ENCODE measurements at places on chromosomes 6 and 20.
A peak's percentile ranks its signal among the peaks of the same experiment; 100 is the strongest.

DNA sequence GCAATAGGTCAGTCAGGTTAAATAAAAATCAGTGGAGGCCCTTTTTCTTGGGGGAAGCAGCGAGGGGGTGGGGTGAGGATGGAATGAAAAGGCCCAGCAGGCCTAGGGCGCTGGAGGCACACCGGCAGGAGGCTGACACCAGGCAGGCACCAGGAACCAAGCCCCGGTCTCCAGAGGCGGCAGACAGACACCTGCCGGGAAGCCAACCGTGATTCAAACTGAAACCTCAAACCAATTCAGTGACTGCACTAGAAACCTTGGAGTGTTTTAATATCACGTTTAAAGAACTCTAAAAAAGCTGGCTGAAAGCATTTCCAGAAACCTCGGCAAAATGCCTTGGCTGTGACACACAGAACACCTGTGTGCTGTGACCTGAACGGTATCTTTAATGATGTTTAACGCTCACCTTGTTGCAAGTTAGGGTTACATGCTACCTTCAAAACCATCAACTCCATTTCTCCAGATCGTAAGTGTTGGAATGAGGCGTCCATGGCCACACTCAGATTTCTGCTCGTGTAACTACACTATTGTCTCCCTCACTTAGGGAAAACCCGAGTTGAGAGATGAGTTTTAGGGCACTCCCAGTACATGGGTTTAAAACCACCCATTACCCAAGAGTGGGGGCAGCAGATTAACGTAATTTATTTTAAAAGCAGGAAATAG is 27.2 kb downstream of the DIDO1 start:
- peak; percentile 34 for DNase-seq

GRCh38 chr6:13172291-13172690 is 156.0 kb downstream of the TBC1D7 start:
- DNase-seq = no peak

DNA sequence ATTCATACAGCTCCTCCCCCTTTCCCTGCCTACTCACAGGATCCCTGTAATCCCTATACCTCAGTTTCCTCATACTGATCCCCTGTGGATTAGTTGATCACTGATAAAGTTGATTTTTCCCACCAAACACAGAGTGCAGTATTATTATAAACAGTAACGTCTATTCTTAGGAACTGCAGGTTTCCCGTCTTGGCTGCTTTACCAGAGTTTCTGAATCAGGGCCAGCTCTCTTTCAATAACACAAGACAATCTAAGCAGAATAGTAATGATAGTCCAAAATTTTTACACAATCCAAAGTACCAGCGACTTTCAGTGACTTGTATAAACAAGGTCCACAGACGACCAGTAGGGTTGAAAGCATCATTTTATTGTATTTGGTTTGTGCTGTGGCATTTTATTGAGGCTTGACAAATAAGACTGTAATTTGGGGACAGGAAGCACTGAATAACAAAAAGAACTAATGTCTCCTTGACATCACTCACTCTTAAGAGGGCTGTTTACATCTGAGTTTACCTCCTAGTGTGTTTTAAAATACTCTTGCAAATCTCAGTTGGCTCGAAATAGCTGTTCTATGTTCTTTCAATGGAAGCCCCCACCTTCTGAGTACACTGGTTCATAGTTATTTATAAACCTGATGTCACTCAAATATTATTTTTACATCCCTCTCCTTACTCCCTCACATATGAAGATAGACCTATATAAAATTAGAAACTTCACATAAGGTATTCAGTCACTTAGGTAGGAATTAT is 6.1 kb upstream of the JARID2 start:
- DNase-seq = no peak

- no peak for DNase-seq
These were observed 54.4 kb upstream of the CCDC28A start for GRCh38 chr6:138719011-138719635.

DNA sequence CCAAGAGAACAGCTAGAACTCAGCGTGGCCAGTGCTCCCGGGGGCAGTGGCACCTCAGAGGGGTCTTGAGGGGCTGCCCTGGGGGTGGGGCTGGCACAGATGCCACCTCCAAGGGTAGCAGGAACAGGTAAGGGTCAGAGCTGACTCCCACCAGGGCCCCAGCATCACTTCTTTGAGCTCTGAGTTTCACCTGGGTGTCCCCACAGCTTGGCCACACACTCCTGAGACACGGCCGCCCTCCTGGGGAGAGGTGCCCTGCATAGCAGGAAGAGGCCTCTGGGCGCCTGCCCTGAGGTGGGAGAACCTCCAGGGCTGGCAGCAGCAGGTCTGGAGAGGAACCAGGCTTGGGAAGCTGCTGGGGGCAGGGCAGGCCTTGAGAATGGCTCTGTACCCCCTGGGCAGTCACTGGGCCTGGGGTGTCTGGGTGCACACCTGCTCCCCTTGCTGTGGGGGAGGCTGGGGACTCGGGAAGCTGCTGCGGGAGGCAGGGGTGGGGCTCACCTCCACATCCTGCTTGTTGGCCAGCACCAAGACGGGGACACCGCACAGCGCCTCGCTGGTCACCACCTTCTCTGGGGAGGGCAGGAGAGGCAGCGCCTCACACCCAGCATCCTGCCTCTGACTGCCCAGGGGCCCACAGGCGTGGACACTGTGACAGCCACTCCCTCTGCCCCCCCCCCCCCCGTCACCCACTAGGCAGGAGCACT is 5.0 kb downstream of the TNFRSF6B start:
- peak; percentile 2 for DNase-seq

GRCh38 chr6:134352786-134353480 is 35.0 kb upstream of the SGK1 start:
- DNase-seq = no peak
